ENCODE measurements at places on chromosomes 5 and 9.

DNA sequence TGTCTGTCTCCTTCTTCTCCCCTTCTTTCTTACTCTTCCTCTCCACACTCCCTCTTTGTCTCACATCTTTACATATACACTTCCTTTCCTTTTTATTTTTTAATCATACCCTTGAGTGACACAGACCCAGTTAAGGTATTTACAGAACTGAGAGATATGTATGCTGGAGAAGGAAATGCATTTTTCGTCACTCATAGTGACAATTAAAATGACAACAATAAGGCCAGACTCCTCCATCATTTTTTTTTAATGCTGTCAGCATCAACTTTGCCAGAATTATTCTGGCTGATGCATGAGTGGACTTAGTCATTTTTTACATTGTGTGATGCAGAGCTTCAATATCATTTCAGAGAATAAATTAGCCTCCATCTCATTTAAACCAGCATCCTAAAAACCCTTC, 272.9 kb downstream of the TMEM38B start:
- no peak for DNase-seq

DNA sequence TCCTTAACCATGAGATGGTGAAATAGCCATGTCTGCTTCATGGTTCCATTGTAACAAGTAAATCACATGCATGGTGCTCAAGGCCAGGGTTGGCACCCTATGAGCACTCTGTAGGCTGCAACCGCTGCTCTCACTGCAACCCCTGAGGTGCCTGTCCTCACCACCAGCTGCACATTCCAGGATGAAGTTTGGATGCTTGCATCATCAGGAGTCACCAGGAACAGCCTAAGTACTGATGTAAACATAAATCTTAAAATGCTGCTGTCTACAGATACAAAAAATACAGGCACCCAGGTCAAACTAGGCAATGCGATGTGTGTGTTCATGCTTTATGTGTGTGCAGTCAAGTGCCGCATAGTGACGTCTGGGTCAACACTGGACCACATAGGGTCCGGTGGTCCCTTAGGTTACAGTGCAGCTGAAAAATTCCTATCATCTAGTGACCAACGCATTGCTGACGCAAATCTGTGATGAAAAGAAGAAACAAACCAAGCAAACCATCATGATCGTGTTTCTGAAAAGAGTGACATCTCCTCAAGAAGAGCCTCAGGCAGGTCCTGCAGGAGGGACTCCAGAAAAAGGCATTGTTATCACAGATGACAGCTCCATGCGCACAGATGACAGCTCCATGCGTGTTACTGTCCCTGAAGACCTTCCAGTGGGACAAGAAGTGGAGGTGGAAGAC, 234.8 kb downstream of the AUH start:
- DNase-seq, result no peak

- peak; percentile 10 for DNase-seq
Observed at GRCh38 chr9:123267481-123268198, 746 bp downstream of the STRBP start.

DNA sequence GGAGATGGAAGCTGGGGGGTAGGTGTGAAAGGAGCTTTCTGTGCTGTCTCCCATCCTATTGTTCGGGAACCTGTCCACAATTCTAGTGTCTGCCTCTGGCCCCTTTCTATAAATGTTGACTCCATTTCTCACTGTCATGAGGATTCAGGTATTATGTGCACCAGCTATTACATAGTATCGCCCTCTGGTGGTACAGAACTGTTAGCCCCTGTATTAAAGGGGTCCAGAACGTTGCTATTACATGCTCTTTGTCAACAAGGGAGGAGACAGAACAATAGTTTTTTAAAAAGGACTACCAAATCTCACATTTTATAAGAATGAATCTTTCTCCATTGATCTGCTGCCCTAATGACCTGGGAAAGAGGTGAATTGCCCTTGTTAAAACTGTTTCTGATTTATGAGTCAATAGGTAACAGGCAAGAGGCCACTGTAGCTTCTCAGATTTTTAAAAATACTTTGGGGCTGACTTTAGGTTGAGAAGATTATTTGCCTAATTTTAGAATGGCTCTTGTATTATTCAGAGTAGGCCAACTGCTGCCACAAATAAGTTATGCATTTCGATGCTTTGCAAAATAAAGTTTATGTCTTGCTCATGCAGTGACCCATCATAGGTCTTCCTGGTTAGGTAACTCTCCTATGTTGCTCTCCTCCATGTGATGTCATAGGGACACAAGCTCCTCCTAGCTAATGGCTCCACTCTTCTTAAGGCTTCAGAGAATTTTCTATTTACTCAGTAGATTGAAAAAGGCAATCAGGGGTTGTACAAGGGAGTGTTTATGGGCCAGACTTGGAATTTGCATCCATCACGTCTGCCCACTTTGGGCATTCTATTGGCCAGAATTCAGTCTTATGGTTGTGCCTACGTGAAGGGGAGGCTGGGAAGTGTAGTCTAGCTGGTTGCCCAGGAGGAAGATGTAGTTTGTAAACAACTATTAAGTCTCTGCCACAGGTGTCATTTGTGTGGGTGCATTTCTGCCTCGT, 20.8 kb downstream of the DCANP1 start:
- no peak for DNase-seq

DNA sequence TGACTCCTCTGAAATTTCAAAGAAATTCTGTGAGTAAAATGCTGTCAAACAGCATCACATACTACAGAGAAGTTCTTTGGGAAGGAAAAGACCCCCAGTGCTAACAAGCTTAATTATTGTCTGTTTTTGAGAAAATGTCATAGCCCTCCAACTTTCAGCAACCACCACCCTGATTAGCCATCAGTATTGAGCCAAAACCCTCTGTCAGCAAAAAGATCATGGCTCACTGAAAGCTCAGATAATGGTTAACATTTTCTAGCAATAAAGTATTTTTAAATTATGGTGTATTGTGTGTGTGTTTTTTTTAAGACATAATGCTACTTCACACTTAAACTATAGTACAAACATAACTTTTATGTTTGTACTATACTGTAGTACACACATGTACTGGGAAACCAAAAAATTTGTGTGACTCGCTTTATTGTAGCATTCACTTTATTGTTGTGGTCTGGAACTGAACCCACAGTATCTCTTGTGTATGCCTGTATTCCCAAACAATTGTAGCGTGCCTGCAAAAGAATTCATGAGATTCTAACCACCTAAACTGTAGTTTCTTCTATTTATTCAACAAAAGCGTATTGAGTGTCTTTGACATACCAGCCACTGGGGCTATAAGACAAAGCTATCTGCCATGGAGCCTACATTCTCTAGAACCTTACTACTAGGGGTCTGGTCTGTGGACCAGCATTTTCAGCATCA, 31.6 kb downstream of the TLE4 start:
- DNase-seq, result no peak

DNA sequence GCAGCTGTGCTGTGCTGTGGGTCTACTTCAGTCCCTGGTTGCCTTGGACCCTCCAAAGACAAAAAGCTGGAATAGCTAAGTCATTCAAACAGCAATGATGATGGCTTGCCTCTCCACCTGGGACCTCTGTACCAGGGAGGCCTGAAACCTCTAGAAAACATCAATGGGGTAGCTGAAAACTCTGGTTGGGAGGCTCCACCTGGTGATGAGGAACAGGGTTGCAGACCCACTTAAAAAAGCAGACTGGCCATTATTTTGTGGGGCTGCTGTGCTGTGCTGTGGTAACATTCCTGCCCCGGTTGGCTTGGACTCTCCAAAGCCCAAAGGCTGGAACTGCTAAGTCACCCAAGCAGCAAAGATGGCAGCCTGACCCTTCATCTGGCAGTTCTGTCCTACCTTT, 839.3 kb upstream of the ARRDC3 start:
- no peak for DNase-seq

DNA sequence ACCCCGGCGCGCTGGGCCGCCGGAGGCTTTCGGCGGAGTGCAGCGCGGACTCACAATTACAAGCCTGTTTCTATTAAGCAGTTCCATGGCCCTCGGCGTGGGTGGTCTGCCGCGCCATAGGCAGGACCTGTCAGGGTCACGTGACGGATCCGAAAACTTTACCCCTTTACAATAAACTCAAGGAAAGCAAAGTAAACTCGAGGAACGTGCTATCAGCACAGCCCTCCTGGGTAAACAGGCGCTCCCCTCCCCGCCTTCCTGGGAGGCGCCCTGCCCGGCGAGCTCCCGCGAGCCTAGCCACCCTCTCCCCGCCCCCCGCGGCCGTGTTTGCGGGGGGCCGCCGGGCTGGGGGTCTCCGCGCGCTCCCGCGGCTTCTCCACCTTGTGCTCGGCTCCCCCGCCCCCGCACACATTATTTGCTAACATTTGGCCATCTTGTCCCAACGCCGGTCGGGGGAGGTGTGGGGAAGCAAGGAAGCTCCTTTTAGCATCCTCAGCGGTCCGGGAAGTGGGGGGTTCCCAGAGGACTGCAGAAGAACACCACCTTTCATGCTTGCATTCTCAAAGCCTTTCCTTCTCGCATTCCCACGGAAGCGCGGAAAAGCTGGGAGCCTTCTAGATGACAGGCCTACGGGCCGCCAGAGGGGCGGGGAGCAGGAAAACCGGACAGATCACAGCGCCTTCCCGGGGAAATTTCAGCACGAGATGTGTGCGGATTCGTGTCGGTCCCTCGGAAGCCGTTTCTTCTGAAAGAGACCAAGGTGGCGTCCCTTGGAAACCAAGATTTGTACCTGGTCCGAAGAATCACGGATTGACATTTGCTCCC, at the start of gene PTCH1:
TSS of gene PTCH1 (minus strand) at position 238 of the 825 bp plus-strand sequence.
- DNase-seq, result peak; percentile 49

DNA sequence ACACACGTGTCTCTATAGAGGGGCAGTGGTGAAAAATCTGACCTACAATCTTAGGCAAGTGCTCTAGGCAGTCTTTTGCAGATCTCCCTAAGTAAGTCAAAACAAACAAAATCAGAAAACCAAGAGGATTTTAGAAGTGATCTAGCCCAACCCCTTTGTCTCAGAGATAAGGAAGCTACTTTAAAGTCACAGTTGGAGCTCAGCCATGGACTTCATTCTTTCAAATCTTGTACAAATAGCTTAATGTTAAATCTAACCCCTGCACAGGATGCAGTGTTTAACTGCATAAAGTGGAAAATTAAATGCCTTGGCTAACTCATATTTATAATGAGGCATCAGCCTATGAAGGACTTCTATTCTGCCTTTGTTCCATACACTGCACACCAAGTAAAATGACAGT, 135.1 kb upstream of the RFX3 start:
- no peak for DNase-seq

- no peak for DNase-seq
Observed at GRCh38 chr9:98986866-98987651, 43.4 kb downstream of the COL15A1 start.

- no peak for DNase-seq
Observed at GRCh38 chr5:89930591-89931392, 478.8 kb downstream of the CETN3 start.

- DNase-seq, result no peak
Observed at GRCh38 chr9:14058325-14058688, 255.6 kb downstream of the NFIB start.

- no peak for DNase-seq
Observed at GRCh38 chr9:107489144-107489673, 360 bp downstream of the KLF4 start.

- no peak for DNase-seq
Observed at GRCh38 chr5:176366232-176366894, 1.1 kb downstream of the ARL10 start.

- DNase-seq, result no peak
Observed at GRCh38 chr9:80326105-80326504, 754.3 kb downstream of the TLE4 start.

DNA sequence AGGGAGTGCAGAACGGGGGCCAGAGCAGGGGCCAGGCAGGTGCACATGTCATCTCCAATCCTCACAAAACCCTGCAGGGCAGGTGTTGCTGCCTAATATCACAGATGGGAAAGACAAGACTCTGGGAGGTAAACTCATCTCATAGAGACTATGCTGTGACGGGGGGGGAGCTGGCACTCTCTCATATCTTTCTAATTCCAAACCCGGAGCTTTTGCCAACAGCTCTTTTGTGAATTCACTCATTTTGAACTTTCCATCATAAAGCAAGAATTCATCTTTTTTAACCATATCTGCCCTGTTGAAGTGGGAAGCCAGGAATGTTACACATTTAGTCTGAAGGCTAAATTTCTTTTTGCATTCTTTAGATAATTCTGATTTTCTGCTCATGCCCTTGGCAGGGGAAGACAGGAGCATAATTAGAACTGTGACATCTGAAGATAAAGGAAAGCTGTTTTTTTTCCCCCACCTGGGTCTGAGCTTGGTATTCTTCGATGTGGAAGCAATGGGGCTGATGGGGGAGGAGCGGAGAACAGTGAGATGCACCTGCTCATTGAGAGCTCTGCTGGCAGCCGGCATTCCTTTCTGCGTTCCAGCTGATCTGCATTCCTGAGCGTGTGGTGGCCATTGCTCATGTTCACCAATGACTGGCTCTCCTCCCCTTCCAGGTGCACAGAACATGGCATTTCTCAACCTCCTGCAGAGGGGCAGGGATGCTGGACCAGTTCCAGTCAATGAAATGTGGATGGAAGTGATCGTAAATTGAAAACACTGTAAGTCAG, 159.2 kb downstream of the NSG2 start:
- no peak for DNase-seq

- no peak for DNase-seq
Observed at GRCh38 chr5:122703203-122703602, 71.7 kb upstream of the SNX2 start.

DNA sequence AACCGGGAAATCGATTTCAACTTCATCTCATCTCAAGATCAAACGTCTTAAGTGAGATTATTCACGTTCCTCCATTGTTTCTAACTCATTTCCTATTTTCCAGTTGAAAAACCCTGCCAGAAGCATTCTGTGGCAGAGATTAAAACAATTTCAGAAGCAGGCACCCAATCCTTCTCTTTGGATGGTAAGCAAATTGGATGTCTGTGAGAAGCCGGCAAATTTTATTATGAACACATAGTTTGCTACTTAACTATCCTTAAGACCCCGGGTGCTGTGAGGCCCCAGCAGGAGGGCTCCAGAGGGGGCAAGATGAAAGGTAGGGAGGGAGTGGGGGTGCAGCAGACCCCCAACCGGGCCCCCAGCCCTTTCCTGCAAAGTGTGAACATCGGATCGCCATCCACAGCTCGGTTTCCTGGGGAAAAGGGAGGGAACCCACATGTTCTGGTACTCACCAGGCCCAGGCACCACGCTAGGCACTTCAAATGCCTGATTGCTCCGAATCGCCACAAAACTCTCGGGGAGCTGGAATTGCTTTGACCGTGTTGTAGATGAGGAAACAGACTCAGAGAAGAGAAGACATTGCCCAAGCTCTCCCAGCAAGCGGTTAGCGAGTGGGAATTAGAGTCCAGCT, 167.1 kb upstream of the MVB12B start:
- no peak for DNase-seq

- no peak for DNase-seq
Observed at GRCh38 chr9:10173561-10173960, 439.2 kb downstream of the PTPRD start.

GRCh38 chr5:92678640-92679039, 902.4 kb downstream of the NR2F1-AS1 start:
- DNase-seq, result no peak

GRCh38 chr5:173645437-173645807, 29.0 kb upstream of the BOD1 start:
- DNase-seq, result no peak

Measured in stimulated activated CD4-positive, alpha-beta T cell treated with anti-CD3 and anti-CD28 coated beads, Interleukin-12 subunit alpha, Interleukin-12 subunit beta, amount 100 ng/mL, for 4 hours (primary cell).